ENCODE measurements at places on chromosomes 6 and 20.

- DNase-seq, result no peak
Measured at GRCh38 chr6:40258531-40258930, 324.3 kb upstream of the MOCS1 start.

DNA sequence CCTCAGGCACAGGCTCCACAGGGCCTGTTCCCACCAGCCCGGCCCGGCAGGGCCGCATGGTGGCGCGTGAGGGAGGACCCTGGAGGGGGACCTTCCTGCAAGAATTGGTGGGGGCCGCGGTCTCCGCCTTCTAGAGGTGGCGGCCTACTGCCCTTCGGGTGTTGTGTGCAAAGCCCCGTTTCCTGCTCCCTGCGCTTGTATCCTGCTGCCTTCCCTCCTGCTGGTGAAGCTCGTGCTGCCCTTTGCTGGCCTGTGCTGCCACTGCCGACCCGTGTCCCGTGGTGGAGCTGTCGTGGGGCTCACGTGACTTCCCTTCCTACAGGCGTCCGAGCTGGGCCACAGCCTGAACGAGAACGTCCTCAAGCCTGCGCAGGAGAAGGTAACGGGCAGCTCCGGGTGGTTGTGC lies 8.4 kb upstream of the COL20A1 start:
- DNase-seq, result no peak

DNA sequence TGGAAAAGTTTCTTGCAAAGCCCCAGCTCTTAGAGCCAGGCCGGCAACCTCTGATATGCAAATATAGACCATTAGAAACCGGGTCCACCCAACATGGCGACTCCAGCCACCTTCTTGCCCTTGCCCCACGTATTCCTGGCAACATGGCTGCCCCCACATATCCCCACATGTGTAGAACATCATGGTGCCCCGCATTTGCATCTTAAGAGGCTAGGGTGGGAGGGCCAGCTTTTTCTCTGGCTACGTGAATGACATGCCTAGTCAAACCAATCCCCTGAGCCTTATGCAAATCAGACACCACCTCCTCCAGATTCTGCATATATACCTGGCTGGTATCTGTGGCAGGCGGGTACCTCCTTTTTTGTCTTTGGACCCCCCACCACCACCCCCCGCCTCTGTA lies 106.1 kb upstream of the PTPRT start:
- DNase-seq, result no peak

- no peak for DNase-seq
Measured at GRCh38 chr20:17589161-17589834, 19.4 kb downstream of the DSTN start.

DNA sequence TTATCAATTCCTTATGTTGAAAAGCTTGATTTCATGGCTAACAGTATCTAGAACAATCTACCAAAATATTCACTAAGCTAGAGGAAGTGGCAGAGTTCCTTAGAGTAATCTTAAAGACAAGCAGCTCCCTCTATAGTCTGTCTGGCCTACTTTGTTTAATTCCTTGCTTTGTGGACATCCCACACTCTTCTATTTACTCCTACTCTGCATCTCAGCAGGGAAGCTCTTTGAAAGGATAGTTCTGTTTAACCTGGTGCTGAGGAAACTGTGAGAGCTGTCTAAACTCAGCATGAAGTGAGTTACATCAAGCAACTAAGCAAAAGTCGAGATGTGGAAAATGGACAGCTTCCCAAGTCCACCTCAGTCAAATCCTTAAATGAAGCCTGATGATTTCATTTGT lies 4.3 kb downstream of the REV3L start:
- no peak for DNase-seq

- no peak for DNase-seq
Measured at GRCh38 chr20:5811746-5812145, 61.5 kb downstream of the SHLD1 start.

DNA sequence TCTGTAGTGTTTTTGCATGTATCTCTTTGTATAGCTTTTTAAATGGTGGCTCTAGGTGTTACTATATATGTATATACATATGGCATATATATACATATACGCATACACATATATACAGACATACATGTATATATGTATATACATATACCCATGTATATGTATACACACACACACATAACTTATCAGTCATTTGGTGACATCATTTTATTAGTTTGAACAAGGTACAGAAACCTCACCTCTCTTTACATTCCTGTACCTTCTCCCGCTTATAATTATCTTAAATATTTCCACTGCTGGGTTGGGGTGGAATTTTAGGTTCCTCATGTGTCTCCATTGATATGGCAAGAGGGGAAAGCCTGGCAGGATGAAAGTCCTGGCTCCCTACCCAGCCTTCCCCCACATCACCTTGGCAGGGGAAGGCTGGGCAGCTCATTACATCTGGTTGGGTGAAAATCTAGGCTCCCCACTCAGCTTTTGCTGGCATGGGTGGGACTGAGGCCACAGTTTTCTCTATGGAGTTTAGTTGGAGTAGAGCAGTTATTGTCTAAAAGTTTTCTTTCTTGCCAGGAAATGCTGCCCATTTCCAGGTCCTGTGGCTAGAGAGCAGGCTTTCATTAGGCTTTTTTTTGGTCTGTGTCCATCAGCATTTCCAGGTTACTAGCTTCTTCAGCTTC lies 7.6 kb downstream of the GLO1 start:
- DNase-seq, result no peak

GRCh38 chr6:108902382-108902792 lies 54.2 kb downstream of the ARMC2 start:
- DNase-seq, result no peak

DNA sequence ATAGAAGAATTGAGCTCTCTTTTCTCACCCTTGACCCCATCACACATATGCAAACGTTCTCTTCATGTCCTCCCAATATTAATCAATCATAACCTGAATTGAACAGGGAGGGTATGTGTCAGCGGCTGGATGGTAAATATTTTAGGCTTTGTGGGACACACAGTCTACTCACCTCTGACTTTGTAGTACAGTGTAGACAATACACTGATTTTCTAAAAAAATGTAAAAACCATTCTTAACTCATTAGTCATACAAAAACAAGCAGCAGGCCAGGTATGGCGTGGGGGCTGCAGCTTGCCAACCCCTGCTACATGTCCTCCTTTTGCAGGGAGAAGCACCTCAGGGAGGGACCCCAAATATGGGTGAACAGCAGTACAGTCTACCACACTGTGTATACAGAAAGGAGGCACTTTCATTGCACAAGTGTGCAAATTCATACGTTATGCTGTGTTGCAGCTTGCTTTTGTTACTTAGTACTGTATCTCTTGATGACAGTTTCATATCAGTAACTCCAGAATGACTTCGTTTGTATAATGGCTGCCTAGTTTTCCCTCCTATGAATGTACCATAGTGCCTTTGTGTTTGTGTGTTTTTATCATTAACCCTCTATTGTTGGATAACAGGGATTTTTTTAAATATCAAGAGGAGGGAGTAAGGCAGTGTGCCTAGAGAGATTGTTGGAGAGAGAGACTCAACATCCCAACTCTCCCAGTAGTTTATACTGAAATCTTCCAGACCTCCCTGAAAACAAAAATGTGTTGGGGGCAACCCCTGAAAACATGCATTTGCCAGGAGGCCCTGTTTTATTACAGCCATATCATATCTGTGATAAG lies 214.3 kb downstream of the ZMYND8 start:
- no peak for DNase-seq

- DNase-seq, result no peak
Measured at GRCh38 chr6:56860475-56860874, 94.4 kb upstream of the BEND6 start.

GRCh38 chr6:36979347-36979742 lies 6.7 kb downstream of the MTCH1 start:
- DNase-seq, result no peak

- no peak for DNase-seq
Measured at GRCh38 chr6:18491308-18492045, 104.3 kb downstream of the RNF144B start.

- DNase-seq, result no peak
Measured at GRCh38 chr20:40565001-40565681, 123.9 kb downstream of the MAFB start.

DNA sequence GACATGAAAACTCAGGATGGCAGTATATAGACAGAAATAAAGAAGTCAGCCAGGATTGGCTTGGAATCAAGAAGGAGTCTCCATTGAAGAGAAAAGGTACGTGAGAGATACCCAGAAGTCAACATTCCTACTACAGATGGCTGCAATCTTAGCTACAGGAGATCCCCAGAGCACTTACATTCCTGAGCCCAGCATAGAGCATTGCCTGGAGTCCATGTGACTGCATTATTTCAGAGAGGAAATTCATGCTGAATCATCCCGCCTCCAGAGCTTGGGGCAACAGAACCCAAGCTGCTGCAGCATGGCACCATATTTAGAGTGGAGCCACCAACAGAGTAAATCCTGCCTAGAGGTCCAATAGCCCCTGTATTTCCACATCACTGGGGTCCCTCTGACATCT lies 125.0 kb upstream of the GRIK2 start:
- DNase-seq, result no peak

DNA sequence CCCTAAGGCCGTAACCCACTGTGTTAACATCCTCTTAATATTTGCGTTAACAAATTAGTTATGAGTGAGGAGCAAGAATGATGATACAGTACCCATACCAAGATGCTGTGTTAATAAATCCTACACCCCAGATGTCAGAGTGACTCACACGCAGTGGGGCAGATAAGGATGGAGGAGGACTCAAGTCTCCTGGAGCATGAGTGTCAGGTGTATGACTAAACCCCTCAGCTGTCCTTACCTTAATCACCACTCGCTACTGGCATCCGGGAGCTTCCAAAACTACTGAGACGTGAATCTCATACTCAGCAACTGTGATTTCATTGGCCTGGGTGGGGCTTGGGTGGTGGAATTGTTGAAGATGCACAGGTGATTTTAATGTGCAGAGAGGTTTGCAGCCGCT lies 131.3 kb upstream of the MTHFD1L start:
- DNase-seq, result no peak

GRCh38 chr6:71205336-71205956 lies 83.2 kb upstream of the OGFRL1 start:
- no peak for DNase-seq

DNA sequence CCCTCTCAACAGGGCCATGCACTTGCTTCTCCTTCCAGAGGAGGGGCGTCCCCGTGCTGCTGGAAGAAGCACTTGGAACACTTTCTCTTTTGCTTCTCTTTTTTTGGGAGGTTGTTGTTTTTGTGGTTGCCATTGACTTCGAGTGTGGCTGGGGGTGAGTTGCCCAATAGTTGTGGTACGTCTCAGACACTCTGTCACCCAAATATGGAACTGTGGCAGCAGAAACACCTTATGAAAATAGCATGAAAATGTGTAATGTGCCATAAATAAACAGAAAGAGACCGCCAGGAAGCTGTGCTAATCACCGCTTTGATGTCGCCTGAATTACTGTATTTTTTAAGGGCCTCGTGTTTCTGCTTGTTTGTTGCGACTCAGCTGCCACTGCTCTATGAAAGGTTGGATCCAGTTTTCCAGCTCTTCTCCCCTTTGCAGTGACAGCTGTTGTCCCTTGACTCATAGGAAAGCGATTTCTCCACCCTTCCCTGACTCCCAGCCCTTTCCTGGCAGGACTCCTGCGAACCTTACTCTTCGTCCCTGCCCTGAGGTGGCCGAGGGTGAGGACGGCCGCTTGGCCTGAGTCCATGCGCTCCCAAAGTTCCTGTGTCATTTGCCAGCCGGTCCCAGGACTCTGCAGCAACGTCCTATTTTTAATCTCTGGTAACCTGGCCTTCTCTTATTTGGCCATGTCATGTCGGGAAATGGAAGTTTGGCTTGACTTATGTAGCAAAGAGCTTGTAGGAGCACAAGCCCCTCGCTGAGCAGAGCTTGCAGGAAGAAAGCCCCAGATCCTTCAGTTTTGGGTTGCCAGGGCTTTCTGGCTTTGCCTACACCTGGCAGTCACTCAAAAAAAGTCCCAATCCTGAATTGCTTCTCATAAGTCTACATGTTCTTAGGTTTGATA lies 694.6 kb downstream of the QKI start:
- DNase-seq, result no peak

GRCh38 chr20:6142348-6142993 lies 19.6 kb upstream of the FERMT1 start:
- DNase-seq, result no peak

DNA sequence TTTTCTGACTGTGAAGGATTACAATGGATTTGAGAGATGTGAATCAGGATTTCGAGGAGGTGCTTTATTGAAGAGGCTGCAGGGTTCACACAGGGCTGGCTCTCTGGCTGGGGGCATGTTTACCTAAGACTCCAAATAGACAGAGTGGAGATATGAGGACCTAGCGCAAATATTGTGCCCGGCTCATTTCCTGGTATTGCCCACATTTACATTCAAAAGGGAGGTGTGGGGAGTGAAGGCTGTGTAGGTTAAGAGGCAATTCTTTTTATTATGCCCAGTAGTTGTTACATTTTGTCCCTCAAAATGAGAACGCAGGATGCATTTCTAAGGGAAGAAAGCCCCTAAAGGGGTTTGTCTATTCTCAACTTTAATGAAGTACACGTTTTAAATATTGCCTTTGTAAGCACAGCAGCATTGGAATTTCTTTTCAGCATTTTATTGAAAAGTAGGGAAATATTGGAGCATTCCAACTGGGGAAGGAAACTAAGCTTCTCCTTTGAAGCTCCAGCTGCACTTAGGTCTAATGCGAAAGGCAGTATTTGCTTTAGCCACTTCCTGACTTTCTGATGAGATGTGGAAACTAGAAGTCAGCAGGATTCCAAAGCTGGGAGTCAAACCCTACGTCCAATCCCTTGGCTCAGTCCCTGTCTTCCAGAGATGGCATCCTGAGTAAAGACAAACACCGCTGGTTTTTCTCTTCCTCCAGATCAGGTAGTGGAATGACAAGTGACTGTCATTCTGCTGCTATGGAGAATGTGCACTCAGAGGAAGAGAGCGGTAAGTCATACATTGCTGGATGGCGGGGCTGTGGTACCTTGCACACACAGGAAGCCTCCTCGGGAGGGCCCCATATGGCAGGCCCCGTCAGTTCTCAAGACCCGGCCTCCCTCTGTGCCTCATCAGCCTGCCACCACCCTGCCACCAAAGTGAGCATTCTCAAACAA lies 70.7 kb downstream of the MYB start:
- DNase-seq, result no peak

GRCh38 chr20:32473231-32474008 lies 111.7 kb downstream of the NOL4L start:
- DNase-seq, result no peak

DNA sequence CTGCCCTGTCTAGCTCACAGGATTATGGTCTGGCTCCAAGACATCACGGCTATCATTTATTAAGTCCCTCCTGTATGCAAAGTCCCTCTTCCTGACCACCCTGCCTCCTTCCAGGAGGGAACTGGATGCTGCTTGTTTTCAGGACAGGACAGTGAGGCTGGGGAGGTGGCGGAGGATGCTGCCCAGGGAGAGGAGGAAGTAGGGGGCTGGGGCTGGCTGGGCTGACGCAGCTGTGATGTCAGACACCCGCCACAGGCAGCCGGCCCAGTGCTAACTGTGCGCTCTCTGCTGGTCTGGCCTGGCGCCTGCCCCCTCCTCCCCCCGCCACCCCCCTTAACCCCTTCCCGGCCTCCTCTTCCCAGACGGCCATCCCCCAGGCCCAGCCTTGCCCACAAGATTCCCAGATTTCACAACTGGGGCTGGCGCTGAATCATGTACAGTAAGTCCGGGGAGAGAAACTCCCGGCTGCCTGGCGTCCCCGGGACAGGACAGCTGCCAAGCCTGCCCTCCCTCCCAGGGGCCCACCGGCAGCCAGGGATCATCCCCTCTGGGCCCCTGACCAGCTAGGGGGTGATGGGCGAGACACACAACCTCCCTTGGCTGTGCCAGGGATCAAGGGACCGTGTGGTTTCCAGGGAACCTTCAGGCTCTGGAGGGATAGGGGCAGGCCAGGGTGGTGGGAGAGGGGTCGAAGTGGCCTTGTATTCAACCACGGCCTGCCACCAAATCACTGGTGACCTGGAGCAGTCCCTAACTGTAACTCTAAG lies 118.1 kb downstream of the CEBPB start:
- no peak for DNase-seq

All from stimulated activated CD8-positive, alpha-beta memory T cell treated with anti-CD3 and anti-CD28 coated beads, Interleukin-7, amount 100 ng/mL, for 4 hours (primary cell).